ENCODE measurements at places on chromosomes 4 and X. TPM values are rescaled to one million over a fixed set of nuclear protein-coding genes. Genes with fewer than 3 reads are reported as not detected.

The MAGED2 gene
- 77.3 TPM for total RNA-seq

The POU3F4 gene
- not detected for total RNA-seq

The TECRL gene
- not detected for total RNA-seq

The RENBP gene
- 18.1 TPM for total RNA-seq

The SMIM10L2A gene
- 1.8 TPM for total RNA-seq

The FGF13 gene
- not detected for total RNA-seq

The TMEM271 gene
- total RNA-seq = not detected

The FAM13A gene
- 10.5 TPM for total RNA-seq

The CLNK gene
- total RNA-seq = not detected

- no peak for DNase-seq
- no peaks in the 10 kb centered on the region for H3K4me1 ChIP-seq
- H3K4me3 ChIP-seq = no peak overlapping the region
- no peak overlapping the region for H3K27ac ChIP-seq
- H3K36me3 ChIP-seq = no peaks in the 10 kb centered on the region
- peaks cover 5% of the 10 kb centered on the region for H3K27me3 ChIP-seq
Measured at GRCh38 chr4:47631161-47631560, 146.1 kb downstream of the ATP10D start.

- peak overlapping the region; percentile 58 for H3K4me3 ChIP-seq
- H3K27ac ChIP-seq = peak overlapping the region; percentile 76
- no peaks in the 10 kb centered on the region for H3K27me3 ChIP-seq
- peaks cover 67% of the 10 kb centered on the region for H3K4me1 ChIP-seq
Measured at GRCh38 chrX:65688403-65688871, 21.0 kb downstream of the MSN start.

GRCh38 chr4:41143311-41144039 is 70.9 kb downstream of the APBB2 start:
- no peaks in the 10 kb centered on the region for H3K36me3 ChIP-seq
- no peak overlapping the region for H3K4me3 ChIP-seq
- no peak overlapping the region for H3K27ac ChIP-seq

GRCh38 chr4:95251568-95251967 is 297.2 kb downstream of the UNC5C start:
- H3K27me3 ChIP-seq = no peaks in the 10 kb centered on the region
- H3K36me3 ChIP-seq = no peaks in the 10 kb centered on the region
- H3K27ac ChIP-seq = no peak overlapping the region
- no peak for DNase-seq
- no peak overlapping the region for H3K4me3 ChIP-seq
- no peaks in the 10 kb centered on the region for H3K4me1 ChIP-seq

GRCh38 chr4:188620608-188621007 is 481.4 kb downstream of the TRIML1 start:
- no peaks in the 10 kb centered on the region for H3K27me3 ChIP-seq
- H3K36me3 ChIP-seq = no peaks in the 10 kb centered on the region
- no peak overlapping the region for H3K4me3 ChIP-seq
- H3K27ac ChIP-seq = no peak overlapping the region

DNA sequence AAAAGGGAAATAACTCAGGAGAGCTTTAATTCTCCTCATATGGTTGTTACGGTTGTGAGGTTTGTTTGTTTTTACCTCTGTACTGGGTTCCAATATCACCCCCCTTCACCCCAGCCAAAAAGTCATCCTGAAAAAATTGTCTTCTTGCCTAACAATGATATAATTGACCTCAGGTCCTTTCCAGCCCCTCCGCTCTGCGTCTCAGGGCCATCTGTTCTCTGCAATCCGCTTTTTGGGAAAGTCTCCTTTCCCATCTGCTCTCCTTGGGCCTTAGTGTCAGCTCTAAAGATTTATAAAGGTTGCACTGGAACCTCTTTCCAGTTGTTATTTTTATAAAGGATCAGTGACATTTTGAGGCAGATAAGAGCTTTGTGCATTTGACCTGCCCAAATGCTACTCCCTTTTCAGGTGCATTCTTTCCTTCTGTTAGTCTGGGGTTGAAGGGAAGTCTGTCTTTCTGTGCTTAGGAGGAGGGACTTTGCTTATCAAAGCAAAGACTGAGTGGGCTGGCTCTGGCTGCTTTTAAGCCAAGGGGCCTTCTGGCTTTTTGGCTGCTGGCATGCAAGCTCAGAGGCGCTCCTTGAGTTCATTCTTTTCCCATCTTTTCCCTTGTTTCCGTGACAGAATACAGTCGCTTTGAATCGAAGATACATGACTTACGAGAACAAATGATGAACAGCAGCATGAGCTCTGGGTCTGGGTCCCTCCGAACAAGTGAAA is 34.1 kb downstream of the DLG3 start:
- H3K27ac ChIP-seq = no peak overlapping the region
- no peak for DNase-seq
- no peaks in the 10 kb centered on the region for H3K27me3 ChIP-seq
- no peak overlapping the region for H3K4me3 ChIP-seq

DNA sequence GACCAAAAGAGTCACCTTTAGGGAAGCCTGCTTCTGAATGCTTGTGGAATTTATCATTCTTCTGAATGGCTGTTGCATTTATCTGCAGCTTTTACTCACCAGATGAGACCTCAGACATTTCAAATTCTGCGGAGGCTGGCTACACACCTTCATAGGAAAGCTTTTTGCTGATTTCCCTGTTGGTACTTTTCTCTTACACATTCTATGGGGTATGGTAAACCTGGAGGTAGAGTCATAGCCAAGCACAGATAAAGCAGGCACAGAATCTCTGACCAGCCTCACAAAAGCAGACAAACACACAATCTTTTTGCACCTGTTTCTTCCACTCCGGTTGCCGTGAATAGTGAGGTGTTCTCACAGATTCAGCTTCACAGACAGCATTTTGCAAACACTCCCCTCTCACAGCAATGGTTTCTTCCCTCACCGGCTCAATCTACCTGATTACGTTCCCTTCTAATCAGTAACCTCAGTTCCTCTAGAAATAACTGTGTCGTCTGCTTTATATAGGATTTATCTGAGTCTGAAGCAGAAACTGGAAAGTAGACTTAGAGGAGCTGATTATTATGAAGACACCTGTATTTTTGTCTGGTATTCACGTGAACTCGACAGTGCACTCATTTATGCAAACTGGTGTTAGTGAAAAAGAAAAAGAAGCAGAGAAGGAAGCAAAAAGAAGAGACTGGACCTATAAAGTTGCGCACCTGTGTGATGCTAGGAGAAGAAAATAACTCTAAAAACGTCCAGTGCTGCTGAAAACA is 83.1 kb downstream of the DMD start:
- no peak for DNase-seq
- H3K4me3 ChIP-seq = no peak overlapping the region
- no peaks in the 10 kb centered on the region for H3K27me3 ChIP-seq
- H3K36me3 ChIP-seq = no peaks in the 10 kb centered on the region
- no peaks in the 10 kb centered on the region for H3K4me1 ChIP-seq

GRCh38 chr4:47031011-47031678 is at the start of gene GABRB1:
Gene GABRB1 (plus strand): TSS chr4:47031567.
- H3K4me3 ChIP-seq = peak within 1 kb of the TSS; percentile 68
- H3K4me1 ChIP-seq = peaks cover 15% of the 10 kb centered on the region
- H3K36me3 ChIP-seq = no peaks in the 10 kb centered on the region

DNA sequence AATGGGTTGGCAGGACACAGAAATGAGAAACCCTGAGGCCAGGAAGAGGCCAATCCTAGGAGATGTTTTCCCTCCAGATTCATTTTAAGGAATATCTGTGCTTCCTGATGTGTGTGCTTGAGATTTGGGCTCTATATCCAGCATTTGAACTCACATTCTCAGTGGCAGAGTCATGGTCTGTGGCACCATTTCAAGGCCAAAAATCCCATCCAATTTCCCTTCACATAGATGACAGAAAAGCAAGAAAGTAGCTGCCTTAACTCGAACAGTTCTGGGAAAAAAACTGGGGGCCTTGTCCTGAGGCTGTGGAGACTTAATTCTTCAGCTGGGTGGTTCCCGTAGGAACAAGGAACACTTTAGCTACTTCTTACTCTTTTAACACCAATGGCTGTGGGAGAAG is 27.4 kb downstream of the TAF7L start:
- H3K27me3 ChIP-seq = no peaks in the 10 kb centered on the region
- H3K36me3 ChIP-seq = no peaks in the 10 kb centered on the region
- peaks cover 3% of the 10 kb centered on the region for H3K4me1 ChIP-seq

DNA sequence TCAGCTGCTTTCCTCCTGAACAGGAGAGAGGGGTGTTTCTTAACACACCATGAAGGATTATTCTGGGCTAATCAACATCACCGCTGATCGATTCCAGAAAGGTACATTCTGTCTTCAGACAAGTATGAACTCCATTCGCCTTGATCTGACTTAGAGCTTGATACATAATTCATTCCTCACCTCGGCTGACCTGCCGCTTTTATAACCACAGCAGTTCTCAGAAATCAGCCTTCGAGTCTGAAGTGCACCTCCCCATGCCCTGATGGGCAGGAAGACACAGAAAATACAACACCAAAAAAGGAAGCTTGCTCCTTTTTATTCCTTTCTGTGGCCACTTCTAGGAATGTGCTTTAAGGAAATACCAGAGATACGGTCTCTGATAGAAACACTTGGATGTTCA is 85.7 kb downstream of the JAKMIP1 start:
- no peaks in the 10 kb centered on the region for H3K36me3 ChIP-seq
- peaks cover 10% of the 10 kb centered on the region for H3K27me3 ChIP-seq
- H3K4me3 ChIP-seq = peak overlapping the region; percentile 35
- peaks cover 10% of the 10 kb centered on the region for H3K4me1 ChIP-seq
- peak overlapping the region; percentile 38 for H3K27ac ChIP-seq
- DNase-seq = no peak

DNA sequence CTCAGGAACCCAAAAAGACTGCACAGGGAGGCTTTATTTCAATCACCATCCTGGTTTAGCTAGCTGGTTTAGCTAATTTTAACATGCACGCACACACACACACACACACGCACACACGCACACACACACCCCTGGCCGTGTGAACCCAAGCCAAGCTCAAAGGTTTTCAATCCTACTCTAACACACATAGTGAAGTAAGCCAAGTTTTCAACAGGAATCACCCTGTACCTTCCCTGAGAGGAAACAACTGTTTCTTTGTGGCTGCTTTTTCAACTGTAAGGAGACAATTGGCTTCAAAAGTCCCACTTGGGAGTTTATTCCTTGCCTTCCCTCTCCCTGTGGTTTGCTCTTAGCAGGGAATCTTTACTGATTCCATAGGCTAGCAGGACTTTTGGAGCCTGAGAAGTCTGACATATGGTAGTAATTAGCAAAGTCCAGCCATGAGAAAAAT is 98.9 kb upstream of the BMP3 start:
- no peak for DNase-seq
- H3K27ac ChIP-seq = no peak overlapping the region
- no peaks in the 10 kb centered on the region for H3K36me3 ChIP-seq
- H3K4me1 ChIP-seq = no peaks in the 10 kb centered on the region
- H3K27me3 ChIP-seq = no peaks in the 10 kb centered on the region

- no peaks in the 10 kb centered on the region for H3K27me3 ChIP-seq
- no peaks in the 10 kb centered on the region for H3K4me1 ChIP-seq
- H3K27ac ChIP-seq = no peak overlapping the region
- H3K4me3 ChIP-seq = no peak overlapping the region
- DNase-seq = no peak
Measured at GRCh38 chr4:156512622-156513021, 459.0 kb downstream of the PDGFC start.

DNA sequence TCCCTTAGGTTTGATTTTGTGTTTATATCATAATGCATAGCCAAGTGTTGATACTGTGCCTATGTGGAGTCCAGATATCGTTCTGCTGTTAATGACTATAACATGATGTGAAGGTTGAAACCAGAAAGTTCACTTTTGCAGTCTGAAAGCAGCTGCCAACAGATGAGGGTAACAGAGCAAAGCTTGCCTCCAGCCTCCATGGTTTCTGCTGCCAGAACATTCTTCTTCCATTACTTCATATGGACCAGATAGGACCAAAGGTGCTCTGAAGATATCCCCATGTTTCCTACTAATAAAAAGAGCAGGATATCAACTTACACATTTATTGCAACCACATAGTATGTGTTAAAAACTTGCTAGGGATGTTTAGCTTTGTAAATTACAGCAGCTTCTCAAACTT is 394.1 kb downstream of the SPRY1 start:
- no peak overlapping the region for H3K27ac ChIP-seq
- peaks cover 2% of the 10 kb centered on the region for H3K27me3 ChIP-seq
- no peak for DNase-seq
- H3K4me1 ChIP-seq = no peaks in the 10 kb centered on the region
- no peak overlapping the region for H3K4me3 ChIP-seq

GRCh38 chr4:143558286-143558685 is 44.8 kb downstream of the SMARCA5 start:
- no peak for DNase-seq
- H3K27me3 ChIP-seq = no peaks in the 10 kb centered on the region
- H3K36me3 ChIP-seq = peaks cover 20% of the 10 kb centered on the region
- peaks cover 36% of the 10 kb centered on the region for H3K4me1 ChIP-seq

GRCh38 chr4:17296921-17297890 is 214.7 kb downstream of the QDPR start:
- no peak overlapping the region for H3K27ac ChIP-seq
- no peak overlapping the region for H3K4me3 ChIP-seq
- no peaks in the 10 kb centered on the region for H3K36me3 ChIP-seq
- H3K4me1 ChIP-seq = no peaks in the 10 kb centered on the region
- DNase-seq = no peak
- peaks cover 16% of the 10 kb centered on the region for H3K27me3 ChIP-seq

GRCh38 chr4:76209881-76210280 is 3.7 kb downstream of the SCARB2 start:
- no peak overlapping the region for H3K27ac ChIP-seq
- H3K27me3 ChIP-seq = peaks cover 2% of the 10 kb centered on the region
- H3K36me3 ChIP-seq = no peaks in the 10 kb centered on the region
- peaks cover 31% of the 10 kb centered on the region for H3K4me1 ChIP-seq

DNA sequence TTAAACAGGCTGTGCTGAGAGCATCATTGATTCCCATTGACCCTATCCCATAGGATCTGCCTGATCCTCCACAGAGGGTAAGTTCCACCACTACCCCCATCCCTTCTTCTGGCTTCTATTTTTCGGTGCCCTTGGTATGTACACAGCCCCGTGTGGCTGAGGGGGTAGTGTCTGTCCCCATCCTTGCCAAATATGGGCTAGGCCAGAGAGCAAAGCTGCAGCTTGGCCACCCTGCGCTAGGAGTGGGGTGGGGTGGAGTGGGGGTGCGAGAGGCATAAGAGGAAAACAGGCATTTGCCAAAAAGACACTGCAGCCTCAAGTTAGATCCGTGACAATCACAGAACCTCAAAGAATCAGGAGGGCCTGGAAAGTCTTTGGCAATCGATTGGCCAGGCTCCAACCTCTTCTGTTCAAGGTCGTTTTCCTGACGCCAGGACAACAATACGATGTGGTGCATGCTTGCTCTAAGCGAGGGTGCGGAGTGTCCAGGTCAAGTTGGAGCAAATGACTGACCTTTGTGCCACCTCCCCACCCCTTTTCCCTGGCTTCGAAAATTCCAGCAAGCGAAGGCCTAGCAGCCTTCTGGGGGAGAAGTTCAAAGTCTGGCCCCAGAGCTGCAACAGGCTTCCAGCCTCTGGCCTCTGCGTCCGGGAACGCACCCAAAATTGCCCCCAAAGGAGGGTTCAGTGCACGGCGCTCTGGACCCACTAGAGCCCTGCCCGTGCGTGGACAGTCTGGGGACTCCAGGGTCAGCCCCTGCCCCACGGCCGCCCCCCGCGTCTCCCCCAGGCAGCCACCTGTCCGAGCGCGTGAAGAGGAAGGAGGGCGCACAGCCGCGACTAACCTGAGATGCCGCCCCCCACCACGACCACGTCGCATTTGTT is 598 bp downstream of the MAOB start:
- H3K27me3 ChIP-seq = peaks cover 7% of the 10 kb centered on the region
- H3K36me3 ChIP-seq = no peaks in the 10 kb centered on the region
- DNase-seq = no peak
- H3K4me1 ChIP-seq = peaks cover 2% of the 10 kb centered on the region

Measured in activated naive CD8-positive, alpha-beta T cell treated with anti-CD3 and anti-CD28 coated beads, Interleukin-2, amount 10 ng/mL, durations not matched to agents 7 days and 5 days (primary cell).